GM06990 (cell line): ENCODE measurements at places on chromosomes 2 and 18.

GRCh38 chr2:135617501-135618015 lies 86.3 kb downstream of the R3HDM1 start:
- DNase-seq, result no peak

GRCh38 chr2:191976436-191976835 lies 129.5 kb upstream of the CAVIN2 start:
- no peak for DNase-seq

- no peak for DNase-seq
These were observed 54.8 kb downstream of the ADI1 start for GRCh38 chr2:3464401-3465005.

DNA sequence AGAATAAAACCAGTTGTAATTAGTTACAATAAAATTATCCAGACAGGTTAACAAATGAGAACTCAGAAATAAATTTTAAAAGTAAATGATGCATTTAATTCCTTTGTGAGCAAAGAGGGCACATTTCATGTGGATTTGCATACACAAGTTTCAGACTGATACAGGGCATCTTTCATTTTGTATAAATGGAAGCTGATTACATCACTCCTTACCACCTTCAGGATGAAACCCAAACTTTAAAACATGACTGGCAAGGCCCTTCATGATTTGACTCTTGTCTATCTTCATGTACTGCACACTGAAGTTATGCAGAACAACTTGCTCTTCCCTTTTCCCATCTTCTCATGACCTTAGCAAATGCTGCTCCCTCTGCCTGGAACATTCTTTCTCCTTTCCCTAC lies 26.9 kb downstream of the EFEMP1 start:
- no peak for DNase-seq

DNA sequence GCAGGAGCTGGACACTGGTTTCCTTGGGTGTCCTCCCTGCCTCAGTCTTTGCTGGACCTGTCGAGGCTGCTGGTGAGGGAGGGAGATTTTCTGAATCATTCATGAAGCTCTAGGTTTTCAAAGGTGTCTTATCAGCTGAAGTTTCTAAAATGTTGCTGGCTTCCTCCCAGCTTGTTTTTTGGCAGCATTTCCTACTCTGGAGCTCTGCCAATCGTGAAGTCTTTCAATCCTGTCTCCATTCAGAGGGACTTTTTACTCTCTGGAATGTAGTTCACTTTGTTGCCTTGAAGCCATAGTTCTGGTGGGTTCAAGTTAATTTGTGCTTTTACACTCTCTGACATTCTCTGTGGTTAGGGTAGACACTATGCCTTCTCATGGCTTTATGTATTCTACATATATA lies 23.9 kb downstream of the SNTG2 start:
- DNase-seq, result no peak

DNA sequence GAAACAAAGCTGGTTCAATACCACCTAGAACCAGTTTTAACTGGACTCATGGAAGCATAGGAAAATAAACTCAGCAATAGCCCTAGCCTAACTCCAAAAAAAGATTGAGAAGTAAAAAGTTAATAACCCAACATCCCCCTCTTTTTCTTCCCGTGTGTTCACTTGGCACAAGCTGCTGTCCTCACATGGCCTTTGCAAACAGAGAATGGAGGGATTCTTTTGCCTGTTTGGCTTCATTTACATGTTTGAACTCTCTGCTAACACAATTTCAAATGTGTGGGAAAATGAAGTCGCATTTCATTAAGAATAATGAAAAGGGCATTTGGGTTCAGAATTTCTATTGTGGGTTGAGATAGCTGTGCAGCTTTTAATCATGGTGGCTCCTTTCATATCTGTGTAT lies 589.2 kb upstream of the LRRTM1 start:
- DNase-seq, result no peak

- peak; percentile 81 for DNase-seq
These were observed at the start of gene CYBRD1 for GRCh38 chr2:171522052-171522787. CYBRD1 (plus strand) TSS chr2:171522474; CDS start chr2:171522546, 72 bp downstream.

GRCh38 chr18:6920099-6920955 lies 190.8 kb downstream of the ARHGAP28 start:
- DNase-seq, result no peak

GRCh38 chr2:216934151-216934550 lies 74.3 kb upstream of the TNP1 start:
- DNase-seq, result no peak

DNA sequence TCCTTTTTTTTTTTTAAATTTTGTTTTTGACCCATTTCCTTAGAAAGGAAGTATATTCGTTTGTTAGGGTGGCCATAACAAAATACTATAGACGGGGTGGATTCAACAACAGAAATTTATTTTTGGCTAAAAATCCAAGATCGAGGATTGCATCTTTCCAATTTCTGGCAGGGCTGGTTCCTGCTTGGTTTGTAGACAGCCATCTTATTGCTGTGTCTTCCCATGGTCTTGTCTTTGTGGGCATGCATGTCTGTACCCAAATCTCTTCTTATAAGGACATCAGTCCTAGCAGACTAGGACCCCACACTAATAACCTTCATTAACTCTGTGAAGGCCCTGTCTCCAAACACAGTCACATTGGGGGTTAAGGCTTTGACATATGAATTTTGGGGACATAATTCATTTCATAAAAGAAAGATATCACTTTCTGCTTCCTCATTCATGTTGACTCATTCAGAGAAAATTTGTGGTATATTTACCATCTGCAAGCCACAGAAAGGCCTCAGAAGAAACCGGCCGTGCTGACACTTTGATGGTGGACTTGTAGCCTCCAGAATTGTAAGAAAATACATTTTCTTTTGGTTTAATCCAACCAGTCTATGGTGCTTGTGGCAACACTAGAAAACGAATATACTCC lies 262.1 kb downstream of the LPIN1 start:
- DNase-seq, result peak; percentile 66

- no peak for DNase-seq
These were observed 70.4 kb upstream of the HDAC4 start for GRCh38 chr2:239471011-239471792.

- no peak for DNase-seq
These were observed 74.7 kb upstream of the PPM1B start for GRCh38 chr2:44093970-44094369.

DNA sequence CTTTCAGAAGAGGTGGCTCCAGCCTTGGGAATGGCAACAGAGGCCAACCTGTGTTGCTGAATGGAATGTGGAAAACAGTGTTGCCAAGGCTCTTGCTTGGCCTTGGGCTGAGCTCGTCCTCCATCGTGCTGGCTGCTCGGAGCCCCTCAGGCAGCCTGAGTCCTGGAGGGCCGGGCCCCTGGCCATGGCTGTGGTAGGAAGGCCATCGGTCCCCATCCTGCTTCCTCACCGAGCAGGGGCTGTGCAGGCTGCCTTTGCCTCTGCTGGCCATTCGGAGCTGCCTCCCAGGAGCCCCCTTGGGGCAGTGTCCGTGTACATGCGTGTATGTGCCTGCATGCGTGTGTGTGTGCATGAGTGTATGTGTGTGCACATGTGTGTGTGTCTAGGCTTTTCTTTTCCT lies 178.2 kb downstream of the KLHL29 start:
- DNase-seq, result no peak

- DNase-seq, result no peak
These were observed 90.9 kb upstream of the SMAD2 start for GRCh38 chr18:48021273-48021914.

GRCh38 chr2:121144111-121144510 lies 140.9 kb downstream of the TFCP2L1 start:
- DNase-seq, result no peak

DNA sequence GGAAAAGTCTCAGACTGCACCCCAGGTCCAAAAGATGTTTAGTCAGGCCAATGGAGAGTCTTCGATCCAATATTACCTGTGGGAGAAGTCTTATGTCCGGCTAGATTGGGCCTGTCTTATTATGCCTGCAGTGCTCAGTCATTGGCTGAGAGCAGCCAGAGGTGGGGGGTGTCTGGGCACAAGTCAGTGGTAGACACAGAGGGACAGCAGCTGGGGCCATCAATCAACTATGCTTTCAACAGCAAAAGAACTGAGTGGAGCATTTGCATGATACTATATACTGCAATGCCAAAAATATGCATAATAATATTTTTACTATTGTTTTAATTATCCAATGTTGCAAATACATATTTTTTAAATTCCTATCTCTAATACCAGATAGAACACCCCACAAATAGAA lies 298.6 kb upstream of the CDH20 start:
- DNase-seq, result no peak

GRCh38 chr18:48735080-48735676 lies 196.3 kb downstream of the CTIF start:
- DNase-seq, result no peak
